GM13976 (cell line): ENCODE measurements at places on chromosomes 5 and 9.

GRCh38 chr9:38686933-38687332, 33.0 kb downstream of the FAM240B start:
- DNase-seq: no peak

GRCh38 chr5:43073597-43074546, 33.8 kb upstream of the ANXA2R start:
- peak; percentile 65 for DNase-seq

DNA sequence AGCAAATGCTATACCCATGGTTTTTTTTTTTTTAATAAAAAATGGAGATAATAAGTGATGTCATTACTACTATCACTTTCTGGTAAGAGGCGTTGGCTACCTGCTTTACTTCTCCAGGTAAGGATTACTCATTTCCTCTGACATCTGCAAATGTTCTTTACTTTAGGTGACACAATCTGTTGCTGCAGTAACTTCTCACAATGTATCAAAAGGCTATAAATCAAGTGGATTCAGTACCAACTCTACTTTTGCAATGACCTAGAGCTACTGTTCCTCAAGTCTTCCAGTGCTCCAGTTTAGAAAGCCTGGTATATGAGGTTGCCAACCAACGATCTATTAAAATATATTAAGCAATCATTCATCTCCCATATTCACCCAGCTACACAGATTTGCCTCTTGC, 129.1 kb downstream of the PLK2 start:
- DNase-seq: no peak

DNA sequence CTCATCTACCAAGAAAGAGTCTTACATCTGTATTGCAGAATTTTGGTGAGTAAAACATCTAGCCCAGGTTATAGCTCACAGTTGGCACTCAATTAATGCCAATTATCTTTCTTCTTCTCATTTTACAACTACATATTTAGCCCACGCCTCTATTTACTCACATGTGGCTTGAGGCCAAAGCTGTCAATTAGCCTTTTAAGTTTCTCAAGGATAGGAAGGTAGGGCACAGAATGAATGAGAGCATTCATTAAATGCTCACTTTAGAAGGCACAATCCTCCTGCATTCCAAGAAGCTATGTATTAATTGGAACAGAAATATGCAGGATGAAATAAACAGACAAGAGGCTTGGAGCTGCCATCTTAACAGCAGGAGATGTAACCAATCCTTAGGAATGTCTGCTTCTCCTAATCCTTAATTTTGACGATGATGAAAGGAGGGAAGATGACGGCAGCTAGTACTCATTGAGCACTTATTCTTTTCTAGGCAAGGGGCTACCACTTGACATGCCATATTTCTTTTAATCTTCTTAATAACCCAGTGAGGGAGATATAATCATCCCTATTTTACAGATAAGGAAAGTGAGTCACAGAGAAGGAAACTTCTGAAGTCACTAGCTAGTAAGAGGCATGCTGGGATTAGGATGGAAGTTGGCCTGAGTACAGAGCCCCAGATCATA, 30.8 kb upstream of the PANK3 start:
- no peak for DNase-seq

- DNase-seq: no peak
Observed at GRCh38 chr5:138929571-138929955, 54.4 kb upstream of the LRRTM2 start.

GRCh38 chr5:1851290-1851934, 31.3 kb downstream of the IRX4 start:
- no peak for DNase-seq

- DNase-seq: no peak
Observed at GRCh38 chr9:75960551-75960950, 70.1 kb downstream of the PCSK5 start.

- DNase-seq: no peak
Observed at GRCh38 chr5:34511063-34511462, 145.1 kb upstream of the RAI14 start.

DNA sequence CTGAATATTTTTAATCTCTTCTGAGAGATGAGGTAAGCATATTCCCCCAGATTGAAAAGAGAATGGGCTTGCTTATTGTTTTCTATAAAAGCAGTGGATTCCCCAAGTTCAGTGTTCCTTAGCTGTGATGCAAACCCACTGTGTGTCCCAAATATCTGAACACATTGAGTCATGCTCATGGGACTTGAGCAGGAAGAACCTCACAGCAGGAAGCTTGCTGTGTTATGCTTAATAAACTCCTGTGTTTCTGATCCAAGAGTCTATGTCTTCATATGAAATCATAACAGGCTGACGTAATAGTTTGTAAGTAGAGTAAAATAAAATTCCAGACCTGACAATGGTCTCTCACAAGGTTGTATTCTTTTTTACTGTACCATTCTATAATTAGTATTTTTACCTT, 24.8 kb upstream of the LOX start:
- DNase-seq: no peak

- DNase-seq: no peak
Observed at GRCh38 chr9:36941441-36941840, 92.6 kb downstream of the PAX5 start.

- no peak for DNase-seq
Observed at GRCh38 chr9:73007966-73008672, 55.3 kb upstream of the ALDH1A1 start.

DNA sequence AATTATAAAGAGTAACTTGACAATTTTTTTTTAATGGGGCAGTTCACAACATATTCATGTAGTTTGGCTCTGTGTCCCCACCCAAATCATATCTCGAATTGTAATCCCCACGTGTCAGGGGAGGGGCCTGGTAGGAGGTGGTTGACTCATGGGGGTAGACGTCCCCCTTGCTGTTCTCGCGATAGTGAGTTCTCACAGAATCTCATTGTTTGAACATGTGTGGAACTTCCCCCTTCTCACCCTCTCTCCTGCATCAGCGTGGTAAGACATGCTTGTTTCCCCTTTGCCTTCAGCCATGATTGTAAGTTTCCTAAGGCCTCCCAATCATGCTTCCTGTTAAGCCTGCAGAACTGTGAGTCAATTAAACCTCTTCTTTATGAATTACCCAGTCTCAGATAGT, 40.7 kb downstream of the FBXW11 start:
- no peak for DNase-seq

GRCh38 chr9:123402981-123403509, 47.0 kb downstream of the CRB2 start:
- DNase-seq: no peak

DNA sequence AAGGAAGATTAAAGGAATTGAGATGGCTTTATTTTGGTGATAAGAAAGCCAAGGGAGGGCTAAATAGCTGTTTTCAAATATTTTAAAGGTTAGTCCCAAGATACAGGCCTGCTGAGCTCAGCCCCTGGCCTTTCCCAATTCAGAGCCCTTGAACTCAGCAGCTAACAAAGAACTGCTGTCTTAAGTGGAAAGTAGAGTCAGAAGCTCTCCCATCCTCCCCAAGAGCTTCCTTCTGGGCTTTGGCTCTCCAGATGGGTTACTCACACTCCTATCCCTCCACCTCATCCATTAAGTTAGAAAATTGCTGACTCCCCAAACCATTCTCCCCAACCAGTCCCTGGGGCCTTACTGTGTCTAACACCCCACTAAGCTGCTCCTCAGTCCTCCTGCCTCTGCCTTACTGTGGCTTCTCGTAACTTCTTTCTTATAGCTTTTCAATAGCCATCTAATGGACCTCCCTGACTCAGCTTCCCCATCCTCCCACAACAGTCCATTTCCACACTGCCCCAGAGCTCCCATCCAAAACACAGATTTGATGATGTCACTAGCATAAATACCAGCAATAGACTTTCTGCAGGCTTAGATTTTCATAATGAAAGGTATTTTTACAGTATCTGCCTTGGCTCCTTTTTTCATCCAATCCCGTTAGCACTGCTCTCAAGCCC, 239.1 kb downstream of the ENC1 start:
- no peak for DNase-seq

- DNase-seq: peak; percentile 55
Observed at GRCh38 chr9:86202338-86202882, 57.0 kb downstream of the C9orf153 start.

DNA sequence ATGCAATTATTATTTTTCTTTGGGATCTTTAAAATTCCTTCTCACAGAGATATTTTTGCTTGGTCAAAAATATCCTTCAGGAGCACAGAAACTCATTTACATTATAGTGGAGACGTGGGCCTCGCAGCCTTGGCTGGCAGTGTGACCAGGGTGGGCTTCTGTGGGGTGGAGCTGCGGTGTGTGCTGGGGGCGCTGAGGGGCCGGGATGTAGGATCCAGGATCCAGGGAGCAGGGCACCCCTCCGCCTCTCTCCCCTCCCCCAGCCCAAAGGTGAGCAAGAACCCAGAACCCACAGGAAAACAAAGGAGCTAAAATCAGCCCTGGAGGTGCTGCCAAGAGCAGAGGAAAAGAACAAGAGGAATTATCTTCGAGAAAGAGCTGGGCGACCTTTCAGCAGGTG, 79.1 kb upstream of the OLFM1 start:
- no peak for DNase-seq

DNA sequence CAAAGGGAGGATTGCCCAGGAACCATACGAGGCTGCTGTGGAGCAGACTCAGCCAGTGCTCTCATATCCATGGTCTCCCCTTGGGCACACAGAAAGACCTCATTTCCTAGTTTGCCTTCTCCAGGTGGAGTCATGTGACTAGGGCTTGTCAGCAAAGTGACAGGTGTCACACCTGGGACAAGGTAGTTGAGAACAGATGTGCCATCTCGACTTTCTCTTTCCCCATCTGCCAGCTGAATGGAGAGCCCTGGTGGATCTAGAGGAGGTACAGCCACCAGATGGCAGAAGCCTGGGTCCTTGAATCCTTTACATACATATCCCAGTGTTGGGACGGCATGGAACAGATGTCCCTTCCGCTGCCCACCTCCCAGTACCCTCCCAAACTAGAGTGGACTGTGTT, 42.9 kb upstream of the ALDOB start:
- no peak for DNase-seq

- no peak for DNase-seq
Observed at GRCh38 chr9:132238026-132238972, 76.4 kb downstream of the NTNG2 start.

- DNase-seq: peak; percentile 74
Observed at GRCh38 chr9:38088006-38088925, 19.2 kb upstream of the SHB start.

DNA sequence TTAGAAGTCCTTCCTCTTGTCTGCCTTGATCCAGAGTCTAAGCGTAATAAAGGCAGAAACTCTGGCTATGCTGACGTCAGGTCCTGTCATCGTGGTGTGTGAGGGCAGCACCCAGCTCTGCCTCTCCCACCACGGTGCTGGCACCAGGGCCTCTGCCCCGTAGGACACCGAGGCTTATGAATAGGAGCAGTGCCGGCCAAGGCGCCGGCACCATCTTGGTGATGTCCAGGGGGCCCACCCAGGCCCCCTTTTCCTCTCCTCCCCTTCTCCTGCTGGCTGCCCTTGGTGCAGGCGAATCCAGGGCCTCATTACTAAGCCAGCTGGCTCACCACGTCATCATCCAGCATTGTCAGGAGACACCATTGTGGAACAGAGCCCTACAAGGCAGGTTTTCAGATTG, 252.3 kb downstream of the FANCC start:
- DNase-seq: no peak

GRCh38 chr9:120989065-120989464, 61.0 kb downstream of the C5 start:
- no peak for DNase-seq

- DNase-seq: no peak
Observed at GRCh38 chr9:36137392-36138004, 965 bp downstream of the GLIPR2 start.

- no peak for DNase-seq
Observed at GRCh38 chr5:31993165-31993961, 180.8 kb downstream of the GOLPH3 start.

- no peak for DNase-seq
Observed at GRCh38 chr5:78718824-78719223, 70.3 kb upstream of the LHFPL2 start.

GRCh38 chr5:159912033-159912800, 4.1 kb upstream of the ADRA1B start:
- DNase-seq: no peak

DNA sequence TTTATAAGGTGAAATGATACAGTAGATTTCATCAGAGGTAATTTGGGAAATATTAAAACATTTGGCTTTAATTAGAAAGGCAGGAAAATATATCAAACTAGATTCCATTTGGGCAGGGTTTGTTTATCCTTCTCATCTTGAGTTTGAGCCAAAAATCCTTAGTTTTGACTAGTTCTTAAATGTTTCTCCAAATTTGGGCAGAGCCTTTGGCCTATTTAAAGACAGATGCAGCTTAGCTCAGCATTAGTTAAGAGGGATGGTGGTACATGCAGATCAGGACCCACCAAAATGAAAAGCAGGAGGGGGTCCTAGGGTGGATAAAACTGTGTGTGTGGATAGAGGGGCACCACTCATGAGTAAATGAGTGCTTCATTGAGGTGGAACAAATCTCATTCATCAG, 20.3 kb upstream of the ARRDC3 start:
- DNase-seq: no peak

DNA sequence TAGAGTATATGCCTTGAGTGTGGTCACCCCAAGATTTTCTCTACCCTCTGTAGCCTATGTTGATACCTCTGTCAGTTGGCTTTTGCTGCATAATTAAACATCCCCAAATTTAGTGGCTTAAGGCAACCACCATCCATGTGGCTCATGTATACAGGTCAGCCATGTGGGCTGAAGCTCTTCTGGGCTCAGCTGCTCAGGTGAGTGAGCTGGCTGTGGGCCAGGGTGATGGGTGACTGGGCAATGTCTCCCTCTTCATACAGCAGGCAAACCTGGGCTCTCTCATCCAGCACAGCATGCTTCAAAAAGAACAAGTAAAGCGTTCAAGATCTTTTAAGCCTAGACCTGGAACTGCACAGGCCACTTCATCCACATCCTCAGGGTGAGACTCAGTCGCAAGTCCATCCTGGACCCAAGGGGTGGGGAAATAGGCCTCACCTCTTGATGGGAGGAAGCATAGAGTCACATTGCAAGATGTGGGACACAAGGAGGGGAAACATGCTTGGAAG, 188.2 kb upstream of the TAS2R1 start:
- DNase-seq: no peak

DNA sequence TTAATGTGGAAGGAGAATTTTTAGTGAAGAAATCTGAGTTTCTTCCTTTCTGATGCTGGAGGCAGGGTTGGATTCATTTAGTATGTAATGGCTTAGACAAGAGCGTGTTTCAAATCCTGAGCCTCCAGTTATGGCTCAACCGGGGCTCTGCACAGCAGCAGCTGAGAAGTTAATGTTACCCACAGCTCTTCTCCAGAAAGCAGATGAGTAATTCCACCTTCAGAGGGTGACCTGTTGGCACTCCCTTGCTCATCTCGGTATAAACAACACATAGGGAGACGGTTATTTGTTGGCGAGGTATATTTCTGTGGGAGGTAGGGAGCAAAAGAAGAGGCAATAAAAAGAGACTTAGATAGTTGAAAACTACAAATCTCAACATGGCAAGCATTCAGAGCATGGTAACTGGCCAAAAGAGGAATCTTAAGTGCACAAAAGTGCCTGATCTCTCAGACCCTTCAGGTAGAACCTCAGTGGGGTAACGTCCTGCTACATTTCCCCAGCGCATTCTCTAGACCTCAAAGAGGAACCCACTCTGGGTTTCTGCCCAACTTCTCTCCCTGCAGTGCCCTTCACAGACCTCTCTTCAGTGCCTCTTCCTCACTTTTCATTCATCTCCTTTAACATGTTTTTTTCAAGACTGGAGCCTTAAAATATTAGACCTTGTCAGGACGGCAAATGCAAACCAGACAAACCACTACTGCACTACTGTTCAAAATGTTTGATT, 417.5 kb upstream of the ADAMTSL1 start:
- DNase-seq: no peak

GRCh38 chr9:93072383-93072795, 13.9 kb downstream of the SUSD3 start:
- DNase-seq: no peak
